Stimulated activated CD4-positive, alpha-beta T cell treated with anti-CD3 and anti-CD28 coated beads, Interleukin-1b, Interleukin-23, amount 100 ng/mL, for 24 hours (primary cell): ENCODE measurements at places on chromosomes 16 and 17.

- DNase-seq, result no peak
Observed at GRCh38 chr16:78895681-78896080, 704.9 kb downstream of the MAF start.

DNA sequence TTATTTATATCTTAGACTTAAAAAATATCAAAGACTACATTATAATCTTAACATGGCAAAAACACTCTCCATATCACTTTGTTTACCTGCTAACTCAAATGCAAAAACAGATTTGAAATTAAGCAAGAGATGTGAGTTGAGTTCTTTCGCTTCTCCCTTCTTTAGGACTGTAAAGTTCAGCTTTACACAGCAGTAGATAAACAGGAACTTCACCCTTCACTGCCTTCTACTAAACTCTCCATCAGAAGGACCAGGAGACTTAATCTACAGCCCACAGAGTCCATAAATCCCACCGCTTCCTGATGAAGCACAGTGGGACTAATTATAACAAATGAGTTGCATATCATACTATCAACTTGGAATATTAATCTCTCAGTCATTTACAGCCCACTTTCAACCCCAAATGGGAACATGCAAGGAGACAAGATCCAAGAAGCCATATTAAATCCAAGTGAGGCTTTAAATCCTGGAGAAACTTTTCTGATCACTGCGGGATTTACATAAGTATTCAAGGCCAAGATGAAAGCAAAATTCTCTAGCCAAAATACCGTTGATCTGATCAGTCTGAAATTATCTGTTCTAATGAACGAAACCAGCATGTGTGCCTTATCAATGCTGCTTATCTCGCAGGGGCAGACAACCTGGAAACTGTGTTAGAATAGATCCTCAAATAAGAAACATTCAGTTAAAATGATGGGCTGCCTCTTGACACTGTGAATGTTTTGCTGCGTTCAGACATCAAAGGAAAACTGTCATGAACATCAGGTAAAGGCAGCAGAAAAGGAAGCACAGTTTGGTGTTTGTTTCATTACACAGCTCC, 1.6 kb downstream of the AMFR start:
- DNase-seq, result no peak

- no peak for DNase-seq
Observed at GRCh38 chr16:14071576-14072271, 605 bp downstream of the MRTFB start.

GRCh38 chr17:17385491-17385890, 82.3 kb downstream of the NT5M start:
- no peak for DNase-seq

- no peak for DNase-seq
Observed at GRCh38 chr16:69522732-69523404, 42.9 kb upstream of the NFAT5 start.

DNA sequence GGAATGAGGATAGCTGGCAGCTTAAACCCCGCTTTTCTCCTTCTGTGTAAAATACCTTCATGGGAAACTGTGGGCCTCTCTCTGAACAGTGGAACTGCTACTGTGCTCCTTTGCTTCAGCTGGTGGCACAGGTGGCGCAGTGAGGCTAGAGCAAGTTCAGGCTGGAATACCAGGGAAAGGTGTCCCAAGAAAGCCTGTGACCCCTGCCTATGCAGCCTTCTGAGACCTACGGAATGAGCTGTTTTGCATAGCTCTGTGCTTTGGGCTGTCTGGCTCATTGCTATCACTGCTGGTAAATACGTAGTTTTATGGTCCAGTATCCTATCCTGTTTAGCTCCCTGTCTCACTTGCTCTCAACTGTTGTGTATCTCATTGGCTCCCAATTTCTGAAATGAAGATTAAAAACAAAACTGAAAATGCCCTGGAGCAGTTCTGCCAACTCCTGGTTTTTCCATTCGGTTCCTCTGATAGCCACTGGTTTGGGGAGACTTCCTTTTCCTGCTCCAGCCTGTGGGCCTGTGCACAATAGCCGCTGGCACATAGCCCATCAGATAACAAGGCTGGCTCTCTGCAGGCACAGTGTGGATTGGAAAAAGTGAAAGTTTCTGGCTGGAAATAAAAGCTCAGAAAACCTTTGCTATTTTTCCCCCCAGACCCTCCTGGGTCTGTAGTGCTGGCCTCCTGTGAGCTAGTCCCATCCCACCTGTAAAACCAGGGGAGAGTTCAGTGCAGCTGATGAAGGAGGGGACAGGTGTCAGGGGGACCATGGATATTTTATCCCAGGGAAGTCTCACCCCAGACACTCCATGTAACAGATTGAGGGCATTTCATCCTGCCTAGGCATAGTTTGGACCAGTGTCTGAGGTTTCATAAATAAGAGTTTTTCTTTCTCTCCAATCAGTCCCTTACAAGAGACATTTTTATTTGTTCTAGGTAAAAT, 24.0 kb downstream of the LIMD2 start:
- no peak for DNase-seq
